Fibroblast of the aortic adventitia (primary cell): ENCODE measurements at places on chromosomes 1 and 21. TPM values are rescaled to one million over a fixed set of nuclear protein-coding genes. Genes with fewer than 3 reads are reported as not detected.
A peak's percentile ranks its signal among the peaks of the same experiment; 100 is the strongest.

SLC6A17 gene
- 0.16 and 0.90 TPM in 2 replicates for total RNA-seq

NFYC gene
- 13.2 and 23.1 TPM in 2 replicates for total RNA-seq

KRTAP10-8 gene
- not detected in 2 replicates for total RNA-seq

- peak; percentile 37 for DNase-seq
These were observed 13.2 kb downstream of the KYAT3 start for GRCh38 chr1:88979054-88979748.

GRCh38 chr1:153697191-153698019 lies 18.9 kb downstream of the NPR1 start:
- peak; percentile 87 for DNase-seq

DNA sequence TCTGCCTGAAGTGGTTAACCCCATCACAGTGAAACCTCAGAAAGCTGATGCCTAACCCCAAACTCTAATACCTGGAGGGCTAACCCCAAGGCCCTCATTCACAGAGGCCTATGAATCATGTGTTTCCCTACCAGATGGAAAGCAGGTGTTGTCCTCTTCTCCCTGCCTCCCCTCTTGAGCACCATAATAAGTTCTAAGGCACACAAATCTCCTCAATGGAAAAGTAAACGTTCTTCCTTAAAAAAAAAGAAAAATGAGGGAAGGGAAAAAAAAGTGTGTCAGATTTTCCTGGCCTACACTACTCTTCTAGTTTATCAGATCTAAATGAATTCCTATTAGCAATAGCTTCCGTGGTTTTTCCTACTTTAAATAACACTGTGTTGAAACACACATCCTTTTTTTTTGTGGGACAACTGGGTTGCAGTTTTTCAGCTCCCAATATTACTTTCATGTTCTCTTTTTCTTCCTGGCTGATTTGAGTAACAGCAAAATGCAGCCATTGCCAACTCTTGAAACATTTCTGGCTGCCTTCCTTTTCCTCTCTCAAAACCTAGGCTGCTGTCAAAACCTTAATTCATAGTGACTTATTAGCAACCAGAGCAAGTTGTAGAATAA lies 43.2 kb downstream of the SLC44A3 start:
- peak; percentile 93 for DNase-seq

DNA sequence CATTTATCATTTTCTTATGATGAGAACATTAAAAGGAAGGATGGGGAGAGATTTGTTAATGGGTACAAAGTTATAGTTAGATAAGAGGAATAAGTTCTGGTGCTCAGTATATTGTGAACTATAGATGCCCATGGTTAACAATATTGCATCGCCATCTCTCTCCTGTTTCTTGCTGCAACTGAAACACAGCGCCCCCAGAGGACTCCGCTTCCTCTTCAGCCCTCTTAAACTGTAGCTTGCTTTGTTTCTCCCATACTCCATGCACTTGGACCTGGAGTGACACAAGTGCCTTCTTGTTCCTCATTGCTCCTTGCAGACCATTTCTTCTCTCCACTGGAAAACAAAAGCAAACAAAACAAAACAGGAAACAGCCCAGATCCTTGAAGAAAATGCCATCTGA lies 70.1 kb upstream of the NTPCR start:
- peak; percentile 13 for DNase-seq

DNA sequence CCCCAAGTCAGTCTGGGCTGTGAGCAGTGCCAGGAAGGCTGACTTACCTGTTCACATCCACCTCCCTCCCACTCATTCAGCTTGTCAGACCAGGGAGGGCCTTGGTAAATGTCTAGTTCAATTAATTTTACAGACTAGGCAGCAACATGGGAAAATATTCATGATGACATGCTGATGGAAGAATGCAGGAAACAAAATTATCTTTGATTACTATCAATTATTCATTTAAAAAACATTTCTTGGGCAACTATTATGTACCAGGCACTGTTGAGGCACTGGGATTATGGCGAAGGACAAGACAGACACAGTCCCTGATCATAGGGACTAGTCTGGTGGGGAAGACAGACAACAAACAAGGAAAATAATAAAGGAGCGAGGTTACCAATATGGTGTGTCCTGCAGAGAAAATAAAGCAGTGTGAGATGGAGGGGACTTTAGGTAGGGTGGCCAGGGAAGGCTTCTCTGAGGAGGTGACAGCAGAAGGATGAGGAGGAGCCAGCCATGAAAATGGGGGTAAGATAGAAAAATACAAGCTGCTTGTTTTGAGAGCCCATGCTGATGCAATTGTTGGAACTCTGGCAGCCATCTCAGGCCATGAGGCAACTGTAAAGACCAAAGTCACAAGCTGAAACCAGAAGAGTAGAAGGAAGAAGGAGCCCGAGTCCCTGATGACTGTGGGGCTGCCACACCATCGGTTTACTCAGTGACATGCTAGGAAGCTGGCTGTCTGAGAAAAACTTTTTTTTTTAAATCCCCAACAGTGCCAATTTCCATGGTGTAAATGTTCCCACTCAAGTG lies 14.0 kb downstream of the TRIM62 start:
- DNase-seq, result no peak

- DNase-seq, result peak; percentile 32
These were observed 51.6 kb downstream of the BACH1 start for GRCh38 chr21:29350246-29350779.
